Breast epithelium (tissue), 4 donors: ENCODE measurements at places on chromosomes 12 and 14.

DNA sequence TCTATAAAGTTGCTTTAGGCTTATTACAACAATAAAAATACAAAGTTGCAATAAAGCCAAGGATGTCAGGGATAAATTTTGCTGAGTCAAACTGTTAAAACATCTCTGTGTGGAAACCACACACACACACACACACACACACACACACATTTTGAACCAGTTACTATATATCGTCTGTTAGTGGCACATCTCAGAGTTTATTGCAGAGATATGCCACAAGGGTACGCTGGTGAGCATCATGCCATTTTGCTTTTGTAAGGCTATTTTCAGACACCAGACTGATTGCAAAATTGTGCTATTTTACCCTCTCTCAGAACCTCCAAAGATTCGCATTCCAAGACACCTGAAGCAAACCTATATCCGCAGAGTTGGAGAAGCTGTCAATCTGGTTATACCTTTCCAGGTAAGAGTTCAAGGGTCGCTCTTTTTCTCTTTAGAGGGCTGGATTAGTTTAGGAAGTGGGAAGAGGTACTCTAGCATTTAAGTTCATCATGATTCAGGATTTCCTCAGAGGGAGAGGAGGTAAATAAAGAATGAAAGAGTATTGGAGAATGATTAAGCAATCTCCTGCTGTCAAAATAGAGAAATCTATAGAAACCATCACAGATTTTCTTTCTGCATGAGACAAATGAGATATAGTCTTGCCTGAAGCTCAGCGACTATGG, 27.3 kb upstream of the CHPT1 start:
- DNase-seq = no peak

- DNase-seq = no peak
These were observed 12.6 kb upstream of the AMN start for GRCh38 chr14:102909911-102910310.

- DNase-seq = no peak
These were observed 42.9 kb upstream of the PPM1H start for GRCh38 chr12:62977883-62978282.

- DNase-seq = no peak
These were observed 21.7 kb downstream of the RNF212B start for GRCh38 chr14:23259426-23259825.

- no peak for DNase-seq
These were observed 123.8 kb downstream of the MYRFL start for GRCh38 chr12:69948851-69949250.

GRCh38 chr12:754473-754820, 2.1 kb downstream of the WNK1 start:
- no peak for DNase-seq
